ENCODE measurements at places on chromosomes 5 and 9. TPM values are rescaled to one million over a fixed set of nuclear protein-coding genes. Genes with fewer than 3 reads are reported as not detected.

The WNT8A gene
- total RNA-seq = not detected

The ACOT12 gene
- total RNA-seq = not detected

The PLAC8L1 gene
- total RNA-seq = not detected

The SLC27A6 gene
- total RNA-seq = not detected

The KIAA0825 gene
- 15.8 TPM for total RNA-seq

The PCDHA9 gene
- total RNA-seq = 0.54 TPM

The HMMR gene
- total RNA-seq = 0.67 TPM
